ENCODE measurements at places on chromosomes 7 and 10. TPM values are rescaled to one million over a fixed set of nuclear protein-coding genes. Genes with fewer than 3 reads are reported as not detected.

Gene LRRC4
- total RNA-seq = not detected

Gene PDZD7
- 58.7 TPM for total RNA-seq

Gene ACTL6B
- total RNA-seq = not detected

Gene TMEM176A
- total RNA-seq = 214 TPM

Gene SHTN1
- total RNA-seq = 42.1 TPM

Gene CABCOCO1
- not detected for total RNA-seq

DNA sequence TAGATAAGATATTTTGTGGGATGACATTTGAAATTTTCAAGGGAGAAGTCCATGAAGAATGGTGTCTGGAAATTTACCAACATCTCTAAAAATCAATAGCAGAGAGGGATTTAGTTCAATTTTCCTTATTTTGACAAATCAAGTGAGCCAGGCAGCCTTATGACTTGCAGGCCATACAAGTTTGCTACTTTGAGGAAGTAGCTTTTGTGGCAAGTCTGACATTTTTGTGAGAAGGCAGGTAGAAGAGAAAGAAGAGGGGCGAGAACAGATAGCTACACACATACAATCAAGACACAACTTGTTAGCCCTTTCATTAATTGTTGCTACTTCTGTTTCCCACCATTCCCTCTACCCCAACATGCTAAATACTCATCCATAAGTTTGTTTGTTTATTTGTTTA is 74.5 kb upstream of the OIT3 start:
- no peak for DNase-seq

DNA sequence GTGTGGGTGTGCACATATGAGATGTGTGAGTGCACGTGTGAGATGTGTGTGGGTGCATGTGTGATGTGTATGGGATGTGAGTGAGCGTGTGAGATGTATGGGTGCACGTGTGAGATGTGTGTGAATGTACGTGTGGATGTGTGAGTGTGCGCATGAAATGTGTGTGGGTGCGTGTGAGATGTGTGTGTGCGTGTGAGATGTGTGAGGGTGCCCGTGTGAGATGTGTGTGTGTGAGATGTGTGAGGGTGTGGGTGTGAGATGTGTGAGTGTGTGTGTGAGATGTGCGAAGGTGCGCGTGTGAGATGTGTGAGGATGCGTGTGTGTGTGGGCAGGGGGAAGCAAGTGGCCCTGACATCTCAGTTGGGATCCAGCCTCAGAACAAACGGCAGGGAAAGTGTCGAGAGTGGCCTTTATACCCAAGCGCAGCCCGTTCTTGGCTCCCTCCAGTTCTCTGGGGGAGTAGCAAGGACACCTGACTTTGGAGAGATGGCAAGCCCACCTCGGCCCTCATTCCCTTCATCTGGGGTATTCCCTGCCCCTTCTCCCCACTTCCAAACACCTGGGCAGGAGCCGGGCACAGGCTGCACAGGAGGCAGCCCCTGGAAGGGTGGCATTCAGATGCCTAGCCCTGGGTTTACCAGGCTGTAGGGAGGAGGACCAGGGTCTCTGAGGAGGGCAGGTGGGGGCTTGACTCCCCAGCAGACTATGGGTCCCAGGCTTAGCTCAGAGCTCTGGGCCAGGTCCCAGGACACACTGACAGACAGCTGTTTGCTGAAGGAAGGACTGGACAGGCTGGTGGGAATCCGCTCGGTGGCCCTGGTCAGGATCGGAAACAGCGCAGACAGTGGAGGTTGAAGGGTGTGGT is 31.6 kb downstream of the PPIF start:
- DNase-seq = peak; percentile 39

- DNase-seq = no peak
Observed at GRCh38 chr7:150620061-150620460, 12.1 kb downstream of the GIMAP6 start.

- no peak for DNase-seq
Observed at GRCh38 chr10:118692872-118693271, 61.9 kb downstream of the CACUL1 start.

Gene C10orf62
- total RNA-seq = not detected

- DNase-seq = no peak
Observed at GRCh38 chr7:22875470-22875869, 52.8 kb upstream of the TOMM7 start.

Gene ERVW-1
- total RNA-seq = not detected

GRCh38 chr10:24340883-24341282 is 131.9 kb downstream of the KIAA1217 start:
- DNase-seq = no peak

Gene ADAMTS14
- total RNA-seq = 3.2 TPM

GRCh38 chr7:133293384-133294160 is 40.7 kb downstream of the EXOC4 start:
- no peak for DNase-seq

GRCh38 chr10:71448146-71448545 is 51.4 kb downstream of the CDH23 start:
- no peak for DNase-seq

DNA sequence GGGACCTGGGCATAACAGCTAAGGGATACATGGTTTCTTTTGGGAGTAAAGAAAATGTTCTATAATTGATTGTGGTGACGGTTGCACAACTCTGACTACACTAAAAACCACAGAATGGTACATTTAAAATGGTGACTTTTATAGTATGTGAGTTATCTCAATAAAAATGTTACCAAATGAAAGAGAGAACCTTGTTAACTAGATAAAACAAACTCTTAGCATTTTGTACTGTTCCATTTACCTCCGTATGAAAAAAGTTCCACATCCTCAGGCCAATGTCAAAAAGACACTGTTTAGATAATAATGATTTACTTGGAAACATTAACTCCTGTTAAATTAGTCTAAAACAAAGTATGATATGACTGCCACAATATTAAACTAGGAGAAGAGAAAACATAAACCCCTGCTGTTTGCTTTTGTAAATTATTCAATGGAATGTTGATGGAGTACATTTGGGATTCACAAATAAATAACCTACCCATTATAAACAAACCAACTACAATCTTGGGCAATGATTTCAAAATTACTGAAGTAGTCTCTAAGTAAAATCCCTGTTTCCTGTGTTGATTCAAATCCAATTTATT is 60.7 kb downstream of the SMURF1 start:
- no peak for DNase-seq

DNA sequence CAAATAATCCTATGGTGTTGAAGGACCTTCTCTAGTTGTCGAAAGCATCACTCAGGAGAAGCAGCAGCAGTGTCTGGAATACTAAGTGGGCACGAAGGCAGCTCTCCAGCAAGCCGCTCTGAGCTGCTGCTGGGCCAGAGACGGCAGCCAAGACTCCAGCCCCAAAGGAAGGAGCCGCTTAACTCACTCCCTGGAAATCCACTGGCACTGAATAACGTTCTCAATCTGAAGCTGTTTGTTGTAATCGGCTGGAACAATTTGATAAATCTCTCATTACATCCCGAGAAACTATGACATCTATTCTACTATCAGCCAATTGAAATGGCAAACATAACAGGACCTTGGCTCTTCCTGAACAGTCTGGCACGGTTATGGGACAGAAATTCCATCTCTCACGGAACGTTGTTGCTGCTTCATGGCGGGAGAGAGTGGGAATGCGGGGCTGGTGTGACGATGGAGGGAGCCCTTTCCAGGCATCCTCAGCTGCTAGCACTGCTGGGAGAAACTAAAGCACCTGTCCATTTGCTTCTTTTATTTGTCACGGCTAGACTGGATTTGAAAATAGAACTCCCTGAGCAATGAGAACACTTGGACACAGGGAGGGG is 331.5 kb upstream of the RNF32 start:
- no peak for DNase-seq

- no peak for DNase-seq
Observed at GRCh38 chr7:22697876-22698606, 29.0 kb upstream of the IL6 start.

- no peak for DNase-seq
Observed at GRCh38 chr10:86673827-86674581, 5.7 kb downstream of the LDB3 start.

Gene CUBN
- total RNA-seq = 2.5 TPM

DNA sequence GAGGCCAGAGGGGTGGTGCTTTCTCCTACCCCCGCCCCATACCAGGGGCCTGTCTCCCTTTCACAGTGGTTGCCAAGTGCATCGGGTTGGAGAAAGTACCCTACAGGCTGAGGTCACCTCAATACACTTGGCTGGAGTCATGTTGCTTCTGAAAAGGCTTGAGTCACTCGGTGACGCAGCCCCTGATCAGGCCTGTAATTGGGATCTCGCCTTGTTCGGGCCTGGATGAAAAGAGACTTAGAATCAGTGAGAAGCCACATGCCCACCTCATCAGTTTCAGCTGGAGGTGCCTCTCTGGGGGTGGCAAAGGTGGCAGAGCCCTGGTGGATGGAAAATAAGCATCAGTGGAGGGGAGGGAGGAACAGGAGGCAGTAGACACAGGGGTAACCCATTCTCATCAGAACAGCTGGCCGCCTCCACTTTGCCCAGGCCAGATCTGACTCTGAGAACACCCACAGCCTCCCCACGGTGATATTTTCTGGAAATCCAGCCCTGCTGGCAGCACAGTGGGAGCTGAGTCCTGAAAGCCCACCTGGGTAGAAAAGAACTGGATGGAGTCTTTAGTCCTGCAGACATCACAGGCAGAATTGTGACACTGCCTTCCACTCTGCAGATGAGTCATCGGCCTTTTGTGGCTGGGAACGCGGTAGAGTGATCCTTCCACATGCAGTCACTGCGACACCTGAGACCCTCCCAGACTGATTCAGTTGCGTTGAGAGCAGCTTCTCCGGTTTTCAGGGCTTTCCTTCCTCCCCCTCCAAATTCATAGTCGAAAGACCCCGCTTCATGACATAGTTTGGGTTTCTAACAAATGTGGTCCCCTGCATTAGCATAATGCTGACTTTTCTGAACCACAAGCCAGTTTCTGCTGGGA is 108.0 kb downstream of the GRK5 start:
- DNase-seq = no peak

Gene NKX2-3
- total RNA-seq = 12.2 TPM

- no peak for DNase-seq
Observed at GRCh38 chr10:124155781-124156435, 62.5 kb upstream of the CHST15 start.

- DNase-seq = no peak
Observed at GRCh38 chr7:50203521-50203920, 101.0 kb upstream of the IKZF1 start.

Gene GPR141
- not detected for total RNA-seq

- DNase-seq = no peak
Observed at GRCh38 chr7:20033621-20034400, 183.4 kb downstream of the MACC1 start.

Gene ELMO1
- total RNA-seq = 43.1 TPM

DNA sequence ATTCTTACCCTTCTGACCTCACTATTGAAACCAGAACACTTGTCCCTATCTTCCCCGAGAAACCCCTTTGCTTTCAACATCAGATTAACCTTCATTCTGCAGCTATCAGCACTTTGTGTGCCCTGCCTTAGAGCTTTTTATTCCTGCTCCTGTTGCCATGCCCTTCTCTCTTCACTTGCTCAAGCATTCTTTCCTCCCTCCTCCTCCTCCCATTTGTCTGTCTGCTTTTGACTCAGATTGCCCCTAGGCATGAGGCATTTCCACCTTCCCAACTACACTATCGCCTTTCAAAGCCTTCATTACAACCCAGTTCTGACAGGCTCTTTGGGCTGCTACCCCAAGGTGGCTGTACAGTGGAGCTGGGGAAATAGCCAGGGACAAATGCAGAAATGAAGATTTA is 143.3 kb downstream of the SLC25A13 start:
- DNase-seq = no peak

DNA sequence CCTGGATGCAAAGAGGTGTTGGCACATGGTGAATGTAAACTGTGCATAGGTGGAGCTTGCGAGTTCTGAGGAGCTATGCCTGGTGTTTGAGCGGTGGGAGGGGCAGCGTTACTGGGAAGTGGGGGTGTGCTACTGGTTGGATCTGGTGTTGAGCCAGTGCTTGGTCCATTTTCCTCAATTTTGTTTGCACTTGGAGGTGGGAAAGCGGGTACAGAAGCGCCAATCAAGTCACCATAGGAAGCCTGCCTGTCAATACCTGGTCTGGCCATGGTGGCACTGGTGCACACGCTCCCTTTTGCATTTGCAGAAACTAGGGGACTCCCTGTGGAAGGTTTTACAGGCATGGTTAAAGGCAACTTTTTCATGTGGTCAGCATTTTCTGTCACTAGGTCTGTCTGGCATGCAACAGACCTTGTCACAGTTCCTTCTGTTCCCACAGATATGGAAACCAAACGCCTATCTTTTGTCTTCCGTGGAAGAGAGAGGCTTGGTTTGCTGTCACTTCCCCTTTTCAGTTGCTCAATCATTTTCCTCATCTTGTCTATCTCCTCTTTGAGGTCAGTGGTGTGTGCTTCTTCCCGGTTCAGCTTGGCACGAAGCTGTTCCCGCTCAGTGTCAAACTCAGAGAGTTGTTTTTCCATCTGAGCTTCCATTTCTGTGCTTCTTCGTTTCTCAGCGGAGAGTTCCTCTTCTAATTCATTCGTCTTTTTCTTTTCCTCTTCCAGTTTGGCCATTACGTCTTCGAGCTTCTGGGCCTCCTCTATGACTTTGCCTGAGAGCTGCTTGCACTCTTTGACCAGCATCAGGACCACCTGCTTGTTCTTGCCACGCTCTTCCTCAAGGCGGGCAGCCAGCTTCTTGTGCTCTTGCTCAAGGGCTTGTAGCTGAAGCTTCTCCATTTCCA is 81.1 kb downstream of the CTTNBP2 start:
- no peak for DNase-seq

GRCh38 chr10:116838143-116838725 is 11.1 kb upstream of the ENO4 start:
- no peak for DNase-seq

Gene ICA1
- total RNA-seq = 61.9 TPM

Gene TRIM73
- total RNA-seq = 14.8 TPM

Gene OGDHL
- total RNA-seq = 2.8 TPM

DNA sequence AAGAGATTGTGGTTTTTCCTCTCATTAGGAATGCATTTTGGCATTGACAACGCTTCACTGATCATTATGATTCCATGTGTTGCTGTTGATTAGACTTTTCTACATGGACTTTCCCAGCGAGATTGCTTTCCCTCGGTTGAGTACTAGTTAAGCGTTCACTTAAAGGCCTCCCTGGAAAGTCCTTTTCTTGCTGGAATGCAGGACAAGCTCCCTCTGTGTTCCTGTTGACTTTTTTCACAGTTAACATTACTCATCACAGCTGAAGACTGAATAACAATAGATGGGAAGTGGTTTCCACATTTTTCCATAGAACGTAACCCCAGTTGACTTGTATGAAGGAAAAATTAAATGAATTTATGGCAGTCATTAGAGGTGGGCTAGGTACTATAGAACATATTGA is 2.6 kb upstream of the CAV1 start:
- DNase-seq = no peak

Gene CALHM1
- not detected for total RNA-seq

Gene CALML3
- not detected for total RNA-seq

DNA sequence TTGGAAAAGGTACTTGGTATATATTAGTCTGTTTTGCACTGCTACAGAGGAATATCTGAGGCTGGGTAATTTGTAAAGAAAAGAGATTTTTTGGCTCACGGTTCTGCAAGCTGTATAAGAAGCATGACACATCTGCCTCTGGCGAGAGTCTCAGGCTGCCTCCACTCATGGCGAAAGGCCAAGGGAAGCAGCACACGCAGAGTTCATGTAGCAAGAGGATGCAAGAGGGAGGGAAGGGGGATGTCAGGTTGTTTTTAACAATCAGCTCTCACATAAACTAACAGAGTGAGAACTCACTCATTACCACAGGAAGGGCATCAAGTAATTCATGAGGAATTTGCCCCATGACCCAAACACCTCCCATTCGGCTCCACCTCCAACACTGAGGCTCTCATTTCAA is 484.8 kb upstream of the DPP6 start:
- no peak for DNase-seq

Gene PTN
- 3.0 TPM for total RNA-seq

Gene TBC1D12
- 30.6 TPM for total RNA-seq

All from Peyer's patch (tissue), 4 donors.